ENCODE measurements at places on chromosomes 3 and 15. TPM values are rescaled to one million over a fixed set of nuclear protein-coding genes. Genes with fewer than 3 reads are reported as not detected.
A peak's percentile ranks its signal among the peaks of the same experiment; 100 is the strongest.

DNA sequence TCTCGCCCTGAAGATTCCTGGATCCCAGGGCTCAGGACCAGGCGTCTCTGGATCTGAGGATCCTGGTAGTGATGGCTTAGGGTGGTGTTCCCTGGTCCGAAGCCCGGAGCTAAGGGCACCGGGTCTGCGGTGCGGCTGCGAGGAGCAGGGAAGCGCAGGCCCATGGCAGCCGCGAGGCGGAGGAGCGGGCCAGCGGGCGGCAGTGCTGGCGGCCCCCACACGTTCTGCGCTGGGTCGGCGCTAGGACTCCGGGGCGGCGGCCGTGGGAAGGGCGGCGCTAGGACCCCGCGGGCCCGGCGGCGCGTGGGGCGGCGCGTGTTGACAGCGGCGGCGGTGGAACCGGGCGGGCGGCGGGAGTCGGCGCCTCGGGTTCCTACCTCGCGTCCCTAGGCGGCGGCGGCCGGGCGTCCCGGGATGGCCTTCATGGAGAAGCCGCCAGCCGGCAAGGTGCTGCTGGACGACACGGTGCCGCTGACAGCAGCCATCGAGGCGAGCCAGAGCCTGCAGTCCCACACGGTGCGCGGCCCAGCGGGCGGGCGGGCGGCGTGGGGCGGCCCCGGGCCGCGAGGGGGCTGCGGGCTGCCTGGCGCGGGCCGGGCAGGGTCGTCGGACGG is at the start of gene PXK:
PXK (plus strand) TSS at position 318 of the 614 bp plus-strand sequence; CDS start at position 415, 97 bp downstream.
- DNase-seq = peak; percentile 69
- no peaks in the 10 kb centered on the region for H3K4me1 ChIP-seq
- peak within 1 kb of the TSS; percentile 84 for H3K27ac ChIP-seq

- H3K4me3 ChIP-seq = no peak overlapping the region
- DNase-seq = no peak
- H3K36me3 ChIP-seq = no peaks in the 10 kb centered on the region
- H3K27ac ChIP-seq = no peak overlapping the region
- no peaks in the 10 kb centered on the region for H3K4me1 ChIP-seq
Observed at GRCh38 chr15:26702381-26702780, 70.5 kb downstream of the GABRB3 start.

DNA sequence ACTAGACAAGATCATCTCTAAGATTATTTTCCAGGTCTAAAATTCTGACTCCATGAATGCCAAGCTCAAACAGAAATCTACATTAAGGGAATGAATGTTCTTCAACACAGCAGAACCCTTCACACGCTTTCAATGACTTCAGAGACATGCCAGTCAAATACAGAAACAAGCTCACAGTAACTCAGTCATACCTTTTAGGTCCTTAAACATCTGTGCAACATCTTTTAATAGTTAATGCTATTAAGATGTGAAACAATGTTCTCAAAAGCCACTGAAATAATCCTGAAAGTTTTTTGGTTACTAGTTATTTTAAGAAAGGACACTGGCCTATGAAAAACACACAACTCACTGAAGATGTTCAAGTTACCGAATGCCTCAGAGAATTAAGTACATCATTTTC is 2.5 kb downstream of the DLG1 start:
- no peak for DNase-seq
- no peaks in the 10 kb centered on the region for H3K27me3 ChIP-seq
- H3K4me1 ChIP-seq = no peaks in the 10 kb centered on the region
- no peak overlapping the region for H3K27ac ChIP-seq
- no peak overlapping the region for H3K4me3 ChIP-seq

DNA sequence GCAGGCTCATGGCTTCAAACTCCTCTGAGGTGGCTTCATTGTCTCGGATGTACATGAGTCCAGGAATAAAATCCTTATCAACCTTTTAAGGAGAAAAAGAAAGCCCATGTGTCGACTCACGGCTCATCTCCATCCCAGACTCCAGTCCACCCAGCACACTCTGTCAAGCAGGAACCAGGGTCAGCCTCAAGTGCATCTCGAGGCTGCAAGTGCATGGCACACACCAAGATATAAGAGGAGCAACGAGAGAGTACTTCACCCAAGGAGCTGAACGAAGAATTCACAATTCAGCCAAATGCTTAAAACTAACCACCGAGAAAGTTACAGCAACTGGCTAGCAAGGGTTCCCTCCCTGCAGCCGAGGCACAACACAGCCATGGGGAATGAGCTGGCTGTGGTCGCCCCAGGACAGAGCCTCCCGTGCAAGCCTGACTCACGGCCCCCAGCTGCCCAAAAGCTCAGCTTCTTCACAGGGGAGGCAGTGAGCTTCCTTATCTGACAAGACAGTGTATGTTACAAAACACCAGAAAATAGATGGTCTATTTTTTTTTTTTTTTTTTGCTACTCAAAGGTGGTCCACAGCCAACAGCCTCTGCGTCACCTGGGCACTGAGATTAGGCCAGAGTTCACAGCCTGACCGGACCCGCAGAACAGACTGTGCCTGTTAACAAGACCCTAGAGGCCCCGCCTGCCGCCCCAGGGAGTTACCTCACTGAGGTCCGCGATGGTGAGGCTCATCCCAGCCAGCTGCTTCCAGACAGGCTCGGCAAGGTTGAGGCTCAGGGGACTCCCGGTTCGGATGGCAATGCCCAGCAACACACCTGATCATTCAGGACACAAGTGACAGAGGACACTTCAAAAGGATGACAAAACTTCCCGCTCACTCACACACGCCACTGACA is 15.9 kb upstream of the OCA2 start:
- H3K27me3 ChIP-seq = no peaks in the 10 kb centered on the region
- DNase-seq = no peak
- no peak overlapping the region for H3K27ac ChIP-seq
- peaks cover 81% of the 10 kb centered on the region for H3K36me3 ChIP-seq

DNA sequence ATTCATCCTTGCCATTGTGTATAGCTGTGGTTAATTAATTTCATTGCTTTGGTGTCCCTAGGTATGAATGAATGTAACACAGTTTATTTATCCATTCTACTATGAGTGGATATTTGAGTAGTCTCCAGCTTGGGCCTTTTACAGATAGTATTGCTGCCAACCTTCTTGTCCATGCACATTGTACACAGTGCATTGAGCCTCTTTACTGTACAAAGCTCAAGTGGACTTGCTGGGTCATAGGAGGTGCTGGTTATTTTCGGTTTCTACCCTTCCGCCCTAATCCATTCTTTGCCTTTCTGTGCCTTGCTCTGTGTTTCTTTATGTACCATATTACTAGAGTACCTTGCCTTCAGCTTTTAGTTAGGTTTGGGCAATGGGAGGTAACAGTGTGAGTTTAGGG is 60.7 kb downstream of the DUT start:
- no peaks in the 10 kb centered on the region for H3K27me3 ChIP-seq
- peak overlapping the region; percentile 73 for H3K27ac ChIP-seq
- no peak overlapping the region for H3K4me3 ChIP-seq
- no peaks in the 10 kb centered on the region for H3K36me3 ChIP-seq

DNA sequence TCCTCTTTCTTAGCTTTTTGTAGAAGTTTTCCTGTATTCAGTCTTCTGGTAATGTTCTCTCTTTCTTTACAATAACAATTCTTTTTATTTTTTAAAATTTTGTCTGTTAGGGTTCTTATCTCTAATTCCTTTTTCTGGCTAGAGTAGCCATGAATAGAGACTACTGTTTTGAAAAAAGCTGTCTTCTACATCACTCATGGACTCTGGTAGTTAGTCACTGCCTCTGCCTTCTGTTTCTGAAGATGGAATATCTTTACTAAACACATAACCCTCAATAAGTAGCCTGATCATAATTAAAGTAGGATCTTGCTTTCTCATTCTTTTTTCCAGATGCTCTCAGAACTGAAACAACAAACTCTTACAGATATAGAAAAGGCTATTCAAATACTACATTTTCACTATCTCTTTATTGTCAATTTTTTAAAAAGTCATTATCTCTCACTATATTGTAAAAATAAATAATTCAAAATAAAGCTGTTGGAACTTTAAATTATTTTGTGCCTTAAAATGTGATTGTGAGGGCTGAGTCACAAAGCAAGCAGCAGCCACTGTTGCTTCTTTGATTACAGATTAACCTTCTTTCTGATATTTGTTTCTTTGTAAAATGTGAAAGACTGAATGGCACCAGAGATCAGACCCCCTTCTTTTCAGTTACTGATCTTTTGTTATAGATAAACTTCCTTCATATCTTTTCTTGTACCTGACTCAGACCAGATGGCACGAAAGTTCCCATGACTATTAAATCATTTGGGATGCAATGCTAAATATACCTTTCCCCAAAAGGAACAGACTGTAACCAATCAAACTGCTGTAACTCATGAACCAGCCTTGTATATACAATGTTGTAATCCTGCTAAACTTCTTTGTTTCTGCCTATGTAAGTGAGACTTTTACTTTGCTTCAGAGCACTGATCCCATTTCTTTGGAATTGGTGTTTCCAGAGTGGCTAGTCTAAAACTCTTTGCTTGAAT is 1159.5 kb downstream of the IGSF11 start:
- no peaks in the 10 kb centered on the region for H3K27me3 ChIP-seq
- DNase-seq = no peak
- no peaks in the 10 kb centered on the region for H3K4me1 ChIP-seq
- H3K4me3 ChIP-seq = no peak overlapping the region

DNA sequence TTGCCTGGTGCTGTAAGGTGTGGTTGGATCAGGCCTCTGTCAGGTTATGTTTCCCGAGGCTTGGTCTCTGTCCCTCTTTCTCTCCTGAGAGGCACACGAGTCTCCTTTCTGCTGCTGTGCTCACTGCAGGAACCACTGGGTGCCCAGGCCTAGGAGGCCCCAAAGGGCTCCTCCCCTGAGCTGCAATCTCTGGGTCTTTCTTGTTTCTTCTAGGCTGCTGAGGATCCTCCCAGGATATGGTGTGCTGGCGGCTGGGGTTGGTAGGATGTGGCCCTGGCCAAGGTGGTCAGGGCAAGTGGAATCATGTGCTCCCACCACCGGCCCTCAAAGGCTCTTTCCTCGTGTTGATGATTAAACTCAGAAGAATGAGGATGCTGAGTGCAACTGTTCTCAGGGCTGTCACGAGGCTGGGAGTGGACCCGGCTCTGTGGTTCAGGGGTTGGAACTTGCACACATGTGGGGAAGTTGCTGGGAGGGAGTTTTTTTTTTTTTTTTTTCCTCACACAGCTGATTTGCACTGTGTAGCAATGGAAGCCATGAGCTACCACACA is 43.6 kb upstream of the CTSH start:
- H3K27ac ChIP-seq = peak overlapping the region; percentile 53
- peak; percentile 87 for DNase-seq
- no peaks in the 10 kb centered on the region for H3K27me3 ChIP-seq
- H3K4me1 ChIP-seq = peaks cover 11% of the 10 kb centered on the region
- no peaks in the 10 kb centered on the region for H3K36me3 ChIP-seq

DNA sequence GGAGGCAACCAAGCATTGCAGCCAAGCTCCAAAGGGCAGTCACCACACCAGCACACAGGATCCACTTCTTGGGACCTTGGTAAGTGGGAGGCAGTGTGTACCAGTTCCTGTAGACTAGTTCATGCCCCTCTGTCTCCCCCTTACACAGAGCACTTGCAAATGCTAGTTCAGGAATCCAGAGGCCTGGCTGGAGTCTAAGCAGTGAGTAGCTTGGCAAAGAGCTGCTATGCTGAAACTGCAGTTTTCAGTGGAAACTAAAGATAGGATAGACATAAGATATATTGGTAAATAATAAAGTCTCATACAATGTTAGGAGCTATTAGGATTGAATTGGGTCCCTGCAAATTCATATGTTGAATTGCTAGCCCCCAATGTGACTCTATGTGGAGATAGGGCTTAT is 13.9 kb upstream of the SLC41A3 start:
- no peak for DNase-seq
- H3K4me3 ChIP-seq = no peak overlapping the region
- H3K27ac ChIP-seq = no peak overlapping the region
- no peaks in the 10 kb centered on the region for H3K36me3 ChIP-seq

GRCh38 chr3:14997941-14998340 is 50.6 kb downstream of the NR2C2 start:
- H3K27ac ChIP-seq = no peak overlapping the region
- no peak for DNase-seq
- no peak overlapping the region for H3K4me3 ChIP-seq
- no peaks in the 10 kb centered on the region for H3K27me3 ChIP-seq

- DNase-seq = no peak
- H3K27me3 ChIP-seq = no peaks in the 10 kb centered on the region
- H3K36me3 ChIP-seq = no peaks in the 10 kb centered on the region
- no peak overlapping the region for H3K27ac ChIP-seq
Observed at GRCh38 chr3:193051314-193051713, 133.7 kb upstream of the MB21D2 start.

DNA sequence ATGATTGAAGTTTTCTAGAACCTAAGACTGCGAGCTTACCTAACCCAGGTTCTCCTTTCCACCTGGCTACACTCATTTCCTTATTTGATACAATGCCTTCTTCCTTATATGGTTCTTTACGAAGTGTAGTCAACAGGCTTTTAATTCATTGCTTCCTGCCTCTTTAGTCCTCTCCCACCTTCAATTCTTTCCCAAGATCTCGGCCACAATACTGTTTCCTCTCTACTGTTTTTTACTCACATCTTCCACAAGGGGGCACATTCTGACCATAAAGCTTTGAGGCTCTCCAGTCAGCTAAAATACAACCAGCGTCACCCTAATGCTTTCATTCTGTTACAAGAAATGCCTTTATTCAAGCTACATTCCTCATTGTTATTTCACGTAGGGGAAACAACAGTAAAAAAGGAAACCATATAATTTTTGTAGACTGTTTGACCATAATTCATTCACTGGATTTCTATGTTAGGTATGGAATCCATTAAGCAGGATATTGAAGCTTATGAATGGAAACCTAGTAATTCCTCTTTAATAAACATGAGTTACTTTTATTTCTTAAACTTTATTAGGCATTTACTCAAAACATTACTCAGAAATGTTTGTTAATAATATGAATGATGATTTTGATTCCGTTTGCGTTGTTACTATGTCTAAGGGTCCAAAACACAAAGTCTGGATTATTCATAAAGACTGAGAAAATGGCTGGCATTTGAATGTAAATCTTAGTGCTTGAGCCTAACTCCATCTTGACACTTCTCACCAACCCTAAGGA is 29.5 kb upstream of the VEPH1 start:
- no peak for DNase-seq
- H3K4me3 ChIP-seq = no peak overlapping the region
- no peaks in the 10 kb centered on the region for H3K36me3 ChIP-seq
- H3K27ac ChIP-seq = no peak overlapping the region
- no peaks in the 10 kb centered on the region for H3K27me3 ChIP-seq

DNA sequence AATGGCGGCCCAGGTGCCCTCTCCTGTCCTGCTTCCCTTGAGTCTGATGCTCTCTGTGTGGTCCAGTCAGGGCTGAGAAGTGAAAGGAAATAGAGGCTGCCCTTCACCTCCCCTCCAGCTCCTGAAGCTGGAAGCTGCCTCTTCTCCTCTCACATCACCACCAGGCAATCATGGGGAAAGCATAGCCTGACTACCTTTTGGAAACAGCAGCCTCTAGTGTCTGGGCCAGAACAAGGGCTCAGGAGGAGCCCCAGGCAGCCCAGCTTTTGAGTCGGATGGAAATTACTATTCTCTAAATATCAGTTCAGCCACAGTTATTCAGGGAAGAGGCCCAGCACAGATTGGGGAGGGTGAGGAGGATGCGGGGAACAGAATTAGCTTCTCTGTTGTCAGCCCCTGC is 43.3 kb upstream of the CCDC174 start:
- no peaks in the 10 kb centered on the region for H3K27me3 ChIP-seq
- no peak overlapping the region for H3K27ac ChIP-seq
- no peaks in the 10 kb centered on the region for H3K36me3 ChIP-seq
- H3K4me3 ChIP-seq = no peak overlapping the region

Gene PAK6
- 32.5 TPM for total RNA-seq

Gene HYPK
- total RNA-seq = 16.5 TPM

Gene SPATA12
- not detected for total RNA-seq

Gene GOLGA8S
- 0.33 TPM for total RNA-seq

Gene GOLGA6L7
- total RNA-seq = not detected

Gene SPINK8
- total RNA-seq = not detected

Gene SOX2
- total RNA-seq = 0.51 TPM

Measured in right atrium auricular region (tissue), 2 donors.